ENCODE measurements at places on chromosomes 13 and 19.

DNA sequence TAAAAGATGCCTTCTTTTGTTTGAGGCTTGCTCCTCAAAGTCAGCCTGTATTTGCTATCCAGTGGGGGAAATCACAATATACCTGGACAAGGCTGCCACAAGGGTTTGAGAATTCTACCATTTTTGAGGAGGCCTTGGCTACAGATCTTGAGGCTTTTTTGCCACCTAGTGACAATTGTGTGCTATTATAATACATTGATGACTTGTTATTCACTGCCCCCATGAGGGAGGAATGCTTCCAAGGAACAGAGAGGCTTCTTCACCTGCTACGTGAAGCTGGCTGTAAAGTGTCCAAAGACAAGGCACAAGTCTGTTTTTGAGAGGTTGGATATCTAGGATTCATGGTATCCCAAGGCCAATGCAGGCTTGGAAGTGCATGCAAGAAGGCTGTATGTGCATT, 72.5 kb downstream of the ZNF708 start:
- no peak for DNase-seq

GRCh38 chr13:58843567-58843966, 1212.0 kb downstream of the PCDH17 start:
- no peak for DNase-seq

GRCh38 chr13:24650161-24650560, 30.0 kb upstream of the ATP12A start:
- no peak for DNase-seq

GRCh38 chr13:44808185-44808584, 181.1 kb downstream of the NUFIP1 start:
- no peak for DNase-seq

DNA sequence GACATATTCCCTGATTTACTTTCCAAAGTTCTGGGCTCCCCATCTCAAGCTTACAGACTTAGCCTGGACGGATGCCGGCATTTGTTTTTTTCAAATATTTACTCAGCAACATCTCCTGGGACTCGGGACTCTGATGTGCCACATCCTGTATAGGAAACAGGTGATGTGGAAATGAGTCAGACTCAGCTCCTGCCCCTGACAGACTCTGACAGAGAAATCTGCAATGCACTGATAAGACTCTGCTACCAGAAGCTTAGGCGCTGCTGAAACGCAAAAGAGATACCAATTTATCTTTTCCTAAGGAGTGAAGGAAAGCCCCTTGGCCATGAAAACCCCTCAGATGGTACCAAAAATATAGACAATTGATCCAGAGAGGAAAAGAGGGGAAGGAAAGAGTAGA, 16.2 kb downstream of the LAIR2 start:
- DNase-seq: peak; percentile 98

GRCh38 chr13:64556376-64556775, 2673.8 kb downstream of the PCDH9 start:
- no peak for DNase-seq

DNA sequence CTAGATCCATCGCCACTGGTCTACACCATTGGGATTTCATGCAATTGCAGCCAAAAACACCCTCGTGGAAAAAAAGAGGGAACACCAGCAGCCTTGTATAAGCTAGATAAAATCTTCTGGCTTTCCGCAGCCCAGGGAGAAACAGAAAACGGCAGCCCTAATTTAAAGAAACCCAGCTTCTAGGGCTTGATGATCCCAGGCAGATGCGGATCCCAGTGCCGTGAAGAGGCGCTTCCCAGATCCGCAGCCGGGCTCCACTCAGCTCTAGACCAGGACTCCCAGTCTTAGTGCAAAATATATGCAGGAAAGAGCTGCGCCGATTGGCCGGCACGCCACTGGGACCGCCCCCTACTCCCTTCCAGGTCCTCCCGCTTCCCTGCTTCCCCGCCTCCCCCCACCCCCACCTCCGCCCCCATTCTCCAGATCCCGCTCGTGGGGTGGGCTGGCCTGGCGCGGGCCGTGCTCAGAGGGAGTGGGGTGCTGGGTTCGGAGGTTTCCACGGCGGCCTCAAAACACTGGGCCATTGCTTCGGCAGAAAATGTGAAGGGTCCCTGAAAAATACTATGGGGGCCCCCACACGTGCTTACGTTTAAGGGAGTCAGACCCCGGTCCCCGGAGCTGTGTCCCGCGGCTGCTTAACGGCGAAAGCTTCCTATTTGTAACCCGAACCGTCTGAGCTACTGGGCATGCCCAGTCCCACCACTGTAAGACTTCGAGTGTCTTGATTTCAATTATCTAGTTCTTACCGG, 63.1 kb downstream of the SERP2 start:
- peak; percentile 97 for DNase-seq

DNA sequence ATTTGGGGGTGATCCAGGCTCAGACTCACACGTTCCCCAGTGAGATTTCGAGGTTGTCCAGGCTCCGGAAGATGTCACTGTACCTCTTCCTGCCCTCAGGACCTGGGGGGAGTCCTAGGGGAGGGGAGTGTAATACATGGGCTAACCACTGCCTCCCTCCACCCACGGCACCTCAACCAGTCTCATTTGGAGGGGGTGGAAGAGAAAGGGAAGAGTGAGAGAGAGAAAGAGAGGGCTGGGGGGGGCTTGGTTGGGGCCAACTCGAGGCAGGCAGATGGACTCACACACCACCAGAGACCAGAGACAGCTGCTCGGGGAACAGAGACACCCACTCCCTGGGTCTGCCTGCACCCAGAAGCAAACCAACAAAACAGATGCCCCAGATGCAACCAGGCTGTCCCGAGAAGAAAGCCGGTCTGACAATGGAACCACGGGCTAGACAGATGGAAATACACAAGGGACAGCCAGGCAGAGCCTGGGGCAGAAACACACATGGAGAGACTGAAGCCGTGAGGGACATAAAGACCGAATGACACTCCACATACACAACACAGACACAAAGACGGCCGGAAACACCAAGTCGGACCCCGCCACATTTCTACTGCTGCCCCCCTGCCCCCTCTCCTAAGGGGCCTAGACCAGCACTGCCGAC, 825 bp downstream of the GMIP start:
- DNase-seq: peak; percentile 14

Data from dermis microvascular lymphatic vessel endothelial cell (primary cell).